Cardiac septum (tissue), 1 donor: ENCODE measurements at places on chromosomes 13 and 19. TPM values are rescaled to one million over a fixed set of nuclear protein-coding genes. Genes with fewer than 3 reads are reported as not detected.

- no peak for DNase-seq
Measured at GRCh38 chr19:13718733-13719132, 45.6 kb upstream of the MRI1 start.

GRCh38 chr19:19461671-19462622 lies 53.4 kb downstream of the TSSK6 start:
- DNase-seq, result peak; percentile 81

DNA sequence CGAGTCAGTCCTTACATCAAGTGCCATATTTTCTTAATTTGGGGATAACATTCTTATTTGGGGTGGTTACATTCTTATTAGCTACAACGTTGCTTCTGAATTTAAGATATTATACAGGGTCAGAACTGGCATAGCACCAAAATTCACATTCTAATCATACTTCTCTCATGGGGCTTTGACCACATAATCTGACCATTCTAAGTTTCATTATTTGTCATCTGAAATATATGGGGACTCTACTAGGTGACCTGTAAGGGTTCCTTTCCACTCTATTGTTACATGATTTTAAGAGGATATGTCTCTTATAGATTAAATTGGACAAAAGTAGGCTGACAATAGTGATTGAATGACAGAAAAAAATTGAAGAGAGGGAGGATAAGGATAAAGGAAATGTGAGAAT lies 536.5 kb downstream of the KCTD12 start:
- DNase-seq, result no peak

DNA sequence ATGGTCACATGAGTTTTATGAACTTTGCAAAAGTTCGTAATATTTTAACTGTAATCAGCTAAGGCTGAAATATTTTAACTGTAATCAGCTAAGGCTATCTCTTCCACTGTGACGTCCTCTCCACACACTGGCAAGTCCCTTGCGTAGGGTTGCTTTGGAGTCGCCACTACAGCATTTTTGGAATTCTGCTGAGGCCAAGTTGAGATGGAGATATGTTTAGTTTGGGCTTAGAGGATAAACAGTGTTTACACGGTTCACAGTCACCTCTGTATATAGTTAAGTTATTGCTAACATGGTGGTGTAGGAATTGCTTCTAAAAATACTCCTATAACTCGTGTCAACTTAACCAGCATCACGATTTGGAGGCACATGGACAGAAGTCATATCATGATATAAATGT lies 143.6 kb upstream of the SERP2 start:
- DNase-seq, result no peak

DNA sequence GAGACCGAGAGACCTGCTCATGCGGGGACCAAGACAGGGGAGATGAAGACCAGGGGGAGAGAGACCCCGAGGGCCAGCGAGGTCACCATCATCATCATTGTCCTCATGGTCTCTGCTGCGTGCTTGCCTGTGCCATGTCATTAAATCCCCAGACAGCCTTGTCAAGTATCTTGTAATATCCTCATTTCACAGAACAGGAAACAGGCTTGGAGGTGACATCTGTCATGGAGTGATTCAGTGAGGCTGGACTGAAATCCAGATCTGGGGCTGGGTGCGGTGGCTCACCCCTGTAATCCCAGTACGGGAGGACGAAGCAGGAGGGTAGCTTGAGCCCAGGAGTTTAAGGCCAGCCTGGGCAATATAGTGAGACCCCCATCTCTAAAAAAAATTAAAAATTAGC lies 5.9 kb upstream of the NANOS2 start:
- DNase-seq, result no peak

- DNase-seq, result no peak
Measured at GRCh38 chr13:20119960-20120359, 40.9 kb downstream of the GJA3 start.

GRCh38 chr19:55667958-55668357 lies 7.1 kb upstream of the EPN1 start:
- no peak for DNase-seq

GRCh38 chr19:8174706-8175105 lies 25.3 kb upstream of the FBN3 start:
- DNase-seq, result no peak

- DNase-seq, result peak; percentile 91
Measured at GRCh38 chr19:10644260-10645007, 9.7 kb upstream of the ILF3 start.

GRCh38 chr13:82678052-82678451 lies 1204.2 kb downstream of the SLITRK1 start:
- no peak for DNase-seq

DNA sequence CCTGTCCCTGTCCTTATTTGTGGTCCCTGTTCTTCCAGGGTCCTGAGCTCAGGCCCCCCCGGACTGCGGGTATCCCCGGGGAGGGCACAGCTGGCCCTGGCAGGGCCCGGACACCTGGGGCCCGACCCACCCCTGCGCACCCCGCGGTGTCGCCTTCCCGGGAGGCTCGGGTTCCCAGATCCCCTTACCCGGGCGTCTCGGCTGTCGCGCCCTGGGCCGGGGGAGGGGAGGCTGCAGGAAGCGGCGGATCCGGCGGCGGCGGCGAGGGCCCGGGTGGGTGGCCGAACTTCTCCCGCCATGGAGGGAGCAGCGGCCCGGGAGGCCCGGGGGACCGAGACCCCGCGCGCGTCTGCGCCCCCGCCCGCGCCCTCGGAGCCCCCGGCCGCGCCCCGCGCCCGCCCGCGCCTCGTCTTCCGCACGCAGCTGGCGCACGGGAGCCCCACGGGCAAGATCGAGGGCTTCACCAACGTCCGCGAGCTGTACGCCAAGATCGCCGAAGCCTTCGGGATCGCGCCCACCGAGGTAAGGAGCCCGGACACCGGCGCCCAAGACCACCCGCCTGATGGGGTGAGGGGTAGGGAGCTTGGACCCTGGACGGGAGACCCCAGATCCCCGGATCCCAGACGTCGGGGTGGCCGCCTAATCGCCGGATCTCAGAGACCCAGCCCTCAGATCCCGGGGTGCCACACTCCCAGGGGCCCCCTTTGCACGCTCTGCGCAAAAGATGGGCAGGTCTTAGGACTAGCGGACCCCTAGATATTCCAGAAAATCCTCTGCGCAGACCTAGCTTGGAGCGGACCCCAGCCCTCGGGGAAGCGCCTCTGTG lies at the start of gene GIPC3:
TSS of gene GIPC3 (plus strand) at position 178 of the 826 bp plus-strand sequence. CDS start at position 298, 120 bp downstream.
- no peak for DNase-seq

- DNase-seq, result no peak
Measured at GRCh38 chr13:46385946-46386345, 1.1 kb downstream of the RUBCNL start.

The OLFM4 gene
- 0.65 TPM for total RNA-seq

The RLN3 gene
- not detected for total RNA-seq

The PSG7 gene
- not detected for total RNA-seq
